ENCODE measurements at places on chromosomes 3 and 15.

DNA sequence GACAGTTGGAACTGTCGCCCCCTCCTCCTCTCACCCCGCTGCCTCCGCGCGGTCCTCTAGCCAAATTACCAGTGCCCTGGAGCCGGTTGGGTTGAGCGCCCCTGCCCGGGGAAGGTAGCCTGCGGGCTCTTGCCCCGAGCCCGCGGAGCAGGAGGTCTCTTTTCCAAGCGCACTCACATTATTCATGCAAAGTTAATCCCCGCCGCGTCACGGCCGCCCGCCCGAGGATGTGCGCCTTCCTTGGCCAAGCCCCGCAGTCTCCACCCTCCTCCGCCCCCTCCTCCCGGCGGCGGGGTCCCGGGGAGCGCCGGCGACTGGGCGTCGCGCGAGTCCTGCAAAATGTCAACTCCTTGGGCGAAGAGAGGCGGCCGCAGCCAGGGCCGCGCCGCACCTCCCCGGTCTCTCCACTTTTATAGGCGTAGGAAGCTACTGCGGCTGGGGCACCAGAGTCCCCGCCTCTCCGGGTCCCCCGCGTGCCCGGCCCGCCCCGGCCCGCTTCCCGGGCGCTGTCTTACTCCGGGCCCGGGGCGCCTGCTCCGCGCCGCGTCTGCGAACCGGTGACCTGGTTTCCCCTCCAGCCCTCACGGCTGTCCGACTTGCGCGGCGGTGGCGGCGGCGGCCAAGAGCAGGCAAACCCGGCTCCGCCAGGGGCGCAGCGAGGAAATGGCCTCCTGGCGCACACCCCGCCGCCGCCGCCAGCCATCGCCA is at the start of gene THRB:
Gene THRB (minus strand): TSS at position 233 of the 708 bp plus-strand sequence.
- DNase-seq = peak; percentile 57

DNA sequence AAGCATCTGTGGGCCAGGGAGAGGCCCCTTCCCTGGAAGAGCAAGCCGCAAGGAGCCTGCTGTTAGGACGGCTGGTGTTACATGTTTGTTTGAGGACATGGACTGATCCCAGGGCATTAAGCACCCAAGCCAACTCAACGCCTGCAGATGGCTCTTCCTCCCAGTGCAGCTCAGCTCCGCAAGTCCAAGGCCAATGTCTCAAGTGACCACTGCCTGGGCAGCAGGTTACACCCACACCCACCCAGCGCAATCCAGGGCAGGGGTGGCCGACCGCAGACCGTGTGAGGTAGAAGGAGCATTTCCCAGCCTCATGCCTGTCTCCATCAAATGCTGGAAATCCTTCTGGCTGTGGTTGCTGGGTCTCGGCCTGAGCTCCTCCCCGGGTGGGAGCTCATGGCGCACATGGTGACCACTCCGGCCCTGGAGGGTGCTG is 14.5 kb downstream of the GP5 start:
- no peak for DNase-seq

- DNase-seq = no peak
Observed at GRCh38 chr3:138638641-138639040, 30.1 kb downstream of the FAIM start.

- DNase-seq = no peak
Observed at GRCh38 chr3:124510290-124510689, 220.0 kb upstream of the UMPS start.

- DNase-seq = no peak
Observed at GRCh38 chr3:43695863-43696262, 5.1 kb downstream of the ABHD5 start.

GRCh38 chr15:84835661-84836337 is 18.6 kb downstream of the ALPK3 start:
- no peak for DNase-seq

GRCh38 chr3:168475704-168476103 is 380.0 kb upstream of the GOLIM4 start:
- no peak for DNase-seq

DNA sequence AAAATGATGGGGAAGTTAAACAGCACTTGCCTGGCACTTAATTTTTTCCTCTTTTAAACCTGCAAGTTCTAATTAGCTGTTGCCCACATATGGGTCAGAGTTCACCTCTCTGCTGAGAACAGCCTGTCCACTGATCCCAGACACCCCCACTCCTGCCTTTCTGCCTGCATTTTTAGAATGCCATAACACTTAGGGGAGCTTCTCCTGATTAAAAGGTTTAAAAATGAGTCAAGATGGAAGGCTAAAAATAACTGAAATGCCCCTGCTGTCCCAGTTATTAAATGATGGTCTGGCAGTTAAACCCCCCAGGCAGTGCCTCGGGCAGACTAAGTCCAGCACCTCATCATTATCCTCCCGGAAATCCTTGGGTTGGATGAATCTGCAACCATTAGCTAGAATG is 913.6 kb upstream of the ARPP21 start:
- DNase-seq = no peak
